NCI-H1417 treated with DMSO at 0.1 percent for 48 hours (cell line): ENCODE measurements at places on chromosomes 1 and 21.

GRCh38 chr1:204161609-204162493 is 4.3 kb downstream of the REN start:
- DNase-seq, result no peak

GRCh38 chr1:85087659-85088407 is 39.5 kb upstream of the MCOLN3 start:
- no peak for DNase-seq

DNA sequence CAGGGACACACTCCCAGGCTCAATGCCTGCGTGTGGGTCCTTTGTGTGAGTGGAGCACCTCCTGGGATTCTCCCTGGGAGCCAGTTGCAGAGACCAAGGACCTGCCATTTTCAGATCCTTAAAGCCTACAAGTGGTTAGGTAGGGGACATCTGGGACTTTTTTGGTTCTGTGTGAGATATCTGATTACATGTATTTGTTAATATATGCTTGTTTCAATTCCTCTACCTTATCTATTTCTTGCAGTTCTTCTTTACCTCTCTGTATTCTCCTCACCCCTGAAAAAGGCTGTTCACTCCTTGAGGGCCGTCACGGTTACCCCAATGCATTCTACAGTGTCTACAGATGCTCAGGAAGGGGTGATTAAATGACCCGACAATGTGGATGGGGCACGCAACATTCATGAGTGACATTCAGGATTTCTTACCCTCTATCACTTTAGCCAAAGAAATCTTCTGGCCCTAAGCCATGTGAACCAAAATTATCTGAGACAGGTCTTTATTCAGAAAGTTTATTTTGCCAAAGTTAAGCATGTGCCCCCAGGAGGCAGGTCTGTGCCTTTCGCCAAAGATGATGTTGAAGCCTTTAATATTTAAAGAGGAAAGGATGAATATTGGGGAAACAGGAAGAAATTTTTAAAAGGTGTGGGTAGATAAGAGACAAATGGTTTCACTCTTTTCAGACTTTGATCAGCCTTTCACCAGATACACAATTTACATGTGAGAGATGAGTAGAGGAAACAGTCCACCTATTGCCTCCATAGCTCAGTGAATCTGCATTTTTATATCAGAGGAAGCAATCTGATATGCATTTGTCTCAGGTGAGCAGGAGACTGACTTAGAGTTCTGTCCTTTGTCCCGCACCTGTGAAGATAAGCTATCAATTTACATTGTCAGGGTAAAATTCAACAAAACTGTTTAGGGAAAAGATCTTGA is 44.6 kb upstream of the MPZL1 start:
- no peak for DNase-seq

GRCh38 chr1:90799326-90799725 is 82.2 kb upstream of the BARHL2 start:
- DNase-seq, result no peak

DNA sequence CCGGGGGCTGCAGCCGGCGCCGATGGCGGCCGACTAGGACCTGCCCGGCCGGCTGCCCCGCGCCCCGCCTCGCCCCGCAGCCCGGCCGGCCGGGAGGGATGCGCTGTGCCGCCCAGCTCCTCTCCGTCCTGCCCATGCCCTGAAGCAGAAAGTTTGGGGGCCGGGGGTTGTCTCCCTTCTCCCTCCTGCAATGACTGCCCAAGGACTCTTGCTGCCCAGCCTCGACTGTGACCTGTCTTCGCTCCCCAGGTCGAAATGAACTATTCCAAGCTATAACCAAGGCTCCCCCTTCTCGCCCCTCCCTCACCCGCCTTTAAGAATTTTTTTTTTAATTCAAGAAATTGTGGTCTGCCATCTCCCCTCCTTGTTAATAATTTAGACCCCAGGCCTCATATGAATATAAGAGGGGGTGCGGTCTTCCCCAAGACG is 361 bp downstream of the TMCC2 start:
- no peak for DNase-seq

DNA sequence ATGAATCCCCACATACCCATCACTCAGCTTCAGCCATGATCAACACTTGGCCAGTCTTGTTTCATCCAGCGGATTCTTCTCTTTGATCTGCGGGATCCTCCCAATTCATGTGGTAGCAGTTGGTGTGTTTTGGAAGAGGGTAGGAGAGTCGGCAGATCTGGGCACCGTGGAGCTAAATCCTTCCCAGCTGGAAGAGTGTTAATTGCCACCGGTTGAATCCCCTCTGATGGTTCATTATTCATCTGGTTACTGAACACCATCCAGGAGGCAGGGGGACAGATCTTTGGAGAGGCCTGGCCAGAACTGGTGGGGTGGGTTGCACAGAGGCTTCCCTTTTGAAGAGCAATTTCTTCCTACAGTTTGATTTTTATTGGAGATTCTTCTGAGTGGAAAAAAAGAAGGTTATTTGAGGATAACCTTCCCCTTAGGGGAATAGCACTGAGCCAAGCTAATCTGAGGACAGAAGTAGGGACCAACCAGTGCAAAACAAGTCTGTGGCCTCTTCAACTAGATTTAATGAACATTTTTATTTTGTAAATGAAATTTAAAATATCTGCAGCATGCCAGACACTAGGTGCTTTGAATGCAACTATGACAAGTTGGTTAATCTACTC is 8.1 kb downstream of the NFASC start:
- DNase-seq, result no peak

GRCh38 chr21:19850157-19850556 is 1148.1 kb upstream of the NCAM2 start:
- no peak for DNase-seq

DNA sequence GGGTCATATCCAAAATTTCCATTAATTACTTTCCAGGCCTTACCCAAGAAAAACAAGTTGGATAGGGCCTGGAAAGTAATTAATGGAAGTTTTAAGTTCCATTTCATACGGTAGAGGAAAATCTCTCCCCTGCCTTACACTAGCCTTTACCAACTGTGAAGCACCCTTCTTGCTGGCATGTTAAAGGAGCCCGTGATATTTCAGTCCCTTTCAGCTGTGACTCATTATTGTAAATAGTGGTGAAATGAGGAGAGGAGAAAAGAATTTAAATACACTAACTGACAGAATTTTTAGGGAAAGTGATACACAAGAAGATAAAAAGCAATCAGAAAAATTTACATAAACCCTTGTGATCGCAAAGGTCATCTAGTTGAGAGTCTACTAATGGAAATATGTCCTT is 20.3 kb upstream of the KAZN start:
- no peak for DNase-seq

DNA sequence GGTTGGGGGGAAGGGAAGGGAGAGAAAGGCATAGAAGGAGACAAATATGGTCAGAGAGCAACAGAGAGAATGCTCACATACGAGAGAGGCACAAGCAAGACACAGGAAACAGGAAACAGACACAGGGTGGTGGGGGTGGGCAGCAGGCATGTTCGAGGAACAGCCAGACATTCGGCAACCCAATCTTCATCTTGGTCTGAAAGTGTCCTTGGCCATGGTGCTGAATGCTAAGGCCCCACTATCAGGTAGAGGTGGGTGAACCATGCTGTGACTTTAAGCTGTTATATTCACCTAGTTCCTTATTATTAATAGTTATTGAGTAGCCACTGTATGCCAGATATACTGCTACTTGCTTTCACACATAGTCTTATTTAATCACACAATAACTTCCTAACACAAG is 109.2 kb downstream of the DDX20 start:
- DNase-seq, result no peak

GRCh38 chr1:113507552-113508214 is 117.4 kb downstream of the MAGI3 start:
- no peak for DNase-seq

GRCh38 chr1:215113776-215114153 is 31.2 kb downstream of the KCNK2 start:
- DNase-seq, result no peak

DNA sequence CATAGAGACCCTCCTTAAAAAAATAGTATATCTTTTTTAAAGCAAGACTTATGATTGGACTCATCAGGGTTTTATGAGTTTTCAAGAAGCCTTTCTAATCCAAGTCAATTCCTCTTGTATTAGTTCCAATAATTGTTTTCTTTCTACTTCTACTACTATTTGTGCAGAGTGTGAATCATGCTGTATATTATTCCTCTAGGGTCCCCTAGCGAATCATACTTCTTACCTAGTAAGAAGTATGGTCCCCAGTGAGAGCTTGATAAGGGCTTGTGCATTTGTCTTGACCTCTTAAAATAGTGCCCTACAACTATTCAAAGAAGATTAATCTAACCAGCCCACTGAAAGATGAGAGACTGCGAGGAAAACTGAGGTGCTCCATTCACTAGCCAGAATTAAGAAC is 715.7 kb upstream of the ZP4 start:
- DNase-seq, result no peak

GRCh38 chr1:187816646-187817045 is 987.9 kb downstream of the PLA2G4A start:
- no peak for DNase-seq

- no peak for DNase-seq
Measured at GRCh38 chr1:162159515-162159914, 90.0 kb downstream of the NOS1AP start.

DNA sequence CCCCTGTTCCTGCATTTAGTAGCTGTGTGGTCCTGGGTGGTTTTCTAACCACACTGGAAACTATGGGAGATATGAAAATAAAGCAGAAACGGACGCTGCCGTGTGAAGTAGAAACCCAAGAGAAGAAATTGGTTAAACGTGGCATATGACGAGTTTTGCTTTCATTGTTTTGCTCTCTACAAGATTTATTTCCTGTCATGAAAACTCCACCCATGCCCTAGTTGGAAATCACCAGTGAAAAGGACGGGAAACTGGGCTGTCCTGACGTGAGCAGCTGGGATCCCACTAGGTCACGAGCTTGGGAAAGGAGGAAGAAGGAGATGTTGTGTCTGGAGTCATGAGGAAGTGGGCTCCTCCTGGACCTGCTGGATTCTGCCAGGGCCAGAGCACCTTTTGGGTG is 120.8 kb upstream of the GADD45A start:
- DNase-seq, result no peak

- no peak for DNase-seq
Measured at GRCh38 chr1:243595527-243596210, 254.4 kb downstream of the AKT3 start.

GRCh38 chr1:200653022-200653462 is 16.7 kb downstream of the DDX59 start:
- no peak for DNase-seq

- no peak for DNase-seq
Measured at GRCh38 chr1:212242288-212242984, 42.8 kb upstream of the PPP2R5A start.

- DNase-seq, result no peak
Measured at GRCh38 chr1:233113009-233113879, 162.8 kb downstream of the NTPCR start.

- DNase-seq, result no peak
Measured at GRCh38 chr1:226664413-226665101, 74.5 kb downstream of the ITPKB start.

DNA sequence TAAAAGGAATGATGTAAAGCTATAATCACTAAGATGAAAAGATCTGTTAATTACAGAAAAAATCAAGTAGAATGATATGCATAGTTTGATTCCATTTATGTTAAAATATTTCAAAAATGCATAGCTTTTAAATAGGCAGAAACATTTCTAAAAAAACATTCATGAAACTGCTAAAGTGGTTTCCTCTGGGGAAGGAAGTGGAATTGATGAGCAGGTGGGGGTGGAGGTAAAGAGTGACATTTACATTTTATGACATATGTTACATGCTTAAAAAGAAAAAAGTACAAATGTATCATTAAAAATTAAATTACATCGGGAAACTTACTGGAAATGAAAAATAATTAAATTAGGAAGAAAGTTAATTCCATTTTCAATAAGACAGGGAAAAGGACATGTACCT is 42.8 kb upstream of the JAK1 start:
- no peak for DNase-seq

GRCh38 chr1:150068109-150068435 is 496 bp downstream of the VPS45 start:
- DNase-seq, result no peak
